ENCODE measurements at places on chromosomes 7 and 10. TPM values are rescaled to one million over a fixed set of nuclear protein-coding genes. Genes with fewer than 3 reads are reported as not detected.
A peak's percentile ranks its signal among the peaks of the same experiment; 100 is the strongest.

DNA sequence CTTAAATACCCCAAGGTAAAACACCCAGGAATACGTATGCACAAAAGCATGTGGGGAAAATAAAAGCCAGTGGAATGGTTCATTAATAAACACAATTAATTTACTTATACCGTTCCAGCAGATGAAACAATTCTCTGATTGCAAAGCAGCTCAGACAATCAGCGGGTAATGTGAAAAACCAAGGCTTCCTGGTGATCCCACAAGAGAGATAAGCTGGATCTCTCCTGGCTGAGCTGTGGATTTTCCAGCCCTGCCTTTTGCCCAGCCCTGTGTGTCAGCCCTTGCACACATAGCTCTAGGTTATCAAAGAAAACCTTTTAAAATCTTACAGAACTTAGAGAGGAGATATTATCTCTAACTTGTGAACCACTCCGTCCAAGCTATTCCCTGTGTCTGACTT lies 1010.7 kb upstream of the AUTS2 start:
- no peak for DNase-seq

- no peak for DNase-seq
Measured at GRCh38 chr10:61125560-61126170, 181.7 kb upstream of the RHOBTB1 start.

The NRP1 gene
- total RNA-seq: 373 TPM

- DNase-seq: no peak
Measured at GRCh38 chr7:93544691-93545090, 29.8 kb downstream of the CALCR start.

DNA sequence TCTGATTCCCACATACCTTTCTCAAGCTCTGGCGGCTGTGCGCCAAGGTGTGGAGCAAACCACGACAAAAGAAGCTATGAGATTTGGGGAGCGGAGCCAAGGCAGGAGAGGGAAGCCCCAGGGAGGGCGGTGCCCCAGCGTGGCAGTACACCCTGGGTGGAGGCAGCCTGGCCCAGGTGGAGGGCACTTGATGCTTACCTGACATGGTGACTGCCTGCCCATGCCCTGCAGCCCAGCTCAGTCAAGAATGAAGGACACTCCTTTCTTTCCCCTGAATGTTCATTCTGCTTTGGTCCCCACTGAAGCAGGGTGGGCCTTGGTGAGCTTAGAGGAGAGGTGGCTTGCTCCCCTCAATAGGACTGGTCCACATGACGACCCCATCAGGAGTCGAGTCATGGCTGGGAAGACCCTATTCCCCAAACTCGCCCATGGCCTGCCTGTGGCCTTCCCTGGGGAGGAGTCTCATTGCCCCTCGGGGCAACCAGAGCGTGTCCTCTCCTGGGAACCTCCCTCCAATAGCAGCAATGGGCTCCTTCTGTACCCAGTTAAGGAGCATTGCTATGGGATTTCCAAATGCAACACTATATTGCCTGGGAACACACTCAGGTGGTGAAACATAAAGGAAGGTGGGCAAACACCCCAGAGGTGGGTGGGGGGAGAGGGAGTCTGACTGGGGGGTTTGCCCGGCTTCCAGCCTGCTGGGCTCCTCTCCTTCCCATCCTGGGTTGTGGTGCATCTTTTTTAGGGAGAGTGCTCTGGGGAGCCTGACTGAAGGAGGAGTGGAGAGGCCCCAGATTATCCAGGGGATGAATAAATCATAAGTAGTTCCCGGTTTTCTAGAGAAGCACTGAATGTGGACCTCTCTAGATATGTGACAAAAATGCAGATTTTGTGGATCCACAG lies 22.7 kb downstream of the RAMP3 start:
- no peak for DNase-seq

DNA sequence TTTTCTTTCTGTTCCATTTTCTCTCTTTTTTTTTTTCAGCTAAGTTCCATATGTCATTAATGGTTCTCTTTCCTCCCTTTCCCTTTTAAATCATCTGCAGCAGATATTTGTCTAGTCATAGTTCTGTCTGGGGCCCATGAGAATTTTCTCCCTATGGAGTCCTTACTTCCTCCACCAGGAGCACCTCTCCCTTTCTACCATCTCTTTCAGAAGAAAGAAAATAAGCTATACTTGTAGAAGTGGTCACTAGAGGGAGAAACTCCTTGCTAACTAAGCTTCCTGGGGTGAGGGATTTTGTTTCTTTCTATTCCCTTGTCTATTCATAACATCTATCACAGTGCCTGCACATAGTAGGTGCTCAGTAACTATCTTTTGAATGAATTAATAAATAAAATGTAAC lies 230.2 kb upstream of the HPS1 start:
- DNase-seq: no peak

GRCh38 chr7:76515999-76516443 lies 5.7 kb downstream of the UPK3B start:
- DNase-seq: no peak

- no peak for DNase-seq
Measured at GRCh38 chr10:22969704-22970103, 41.9 kb downstream of the ARMC3 start.

- DNase-seq: peak; percentile 93
Measured at GRCh38 chr7:50869108-50869725, 86.5 kb upstream of the GRB10 start.

DNA sequence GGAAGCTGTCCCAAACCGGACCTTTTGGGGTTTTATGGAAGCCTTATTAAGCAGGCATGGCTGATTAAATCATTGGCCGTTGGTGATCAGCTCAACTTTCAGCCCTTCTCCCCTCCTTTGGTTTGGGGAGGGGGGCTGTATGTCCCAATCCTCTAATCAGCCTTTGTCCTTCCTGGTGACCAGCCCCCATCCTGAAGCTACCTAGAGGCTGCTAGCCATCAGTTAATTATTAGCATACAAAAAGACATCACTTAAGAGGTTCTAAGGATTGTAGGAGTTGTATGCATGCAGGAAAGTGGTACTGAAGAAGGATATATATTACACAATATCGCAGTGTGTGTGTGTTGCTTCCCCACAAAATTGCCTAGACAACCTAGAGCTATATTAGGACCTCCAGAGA lies 553.3 kb upstream of the FZD8 start:
- DNase-seq: no peak

Measured in fibroblast of lung (primary cell).